Endothelial cell of umbilical vein (primary cell): ENCODE measurements at places on chromosomes 13 and 19.

DNA sequence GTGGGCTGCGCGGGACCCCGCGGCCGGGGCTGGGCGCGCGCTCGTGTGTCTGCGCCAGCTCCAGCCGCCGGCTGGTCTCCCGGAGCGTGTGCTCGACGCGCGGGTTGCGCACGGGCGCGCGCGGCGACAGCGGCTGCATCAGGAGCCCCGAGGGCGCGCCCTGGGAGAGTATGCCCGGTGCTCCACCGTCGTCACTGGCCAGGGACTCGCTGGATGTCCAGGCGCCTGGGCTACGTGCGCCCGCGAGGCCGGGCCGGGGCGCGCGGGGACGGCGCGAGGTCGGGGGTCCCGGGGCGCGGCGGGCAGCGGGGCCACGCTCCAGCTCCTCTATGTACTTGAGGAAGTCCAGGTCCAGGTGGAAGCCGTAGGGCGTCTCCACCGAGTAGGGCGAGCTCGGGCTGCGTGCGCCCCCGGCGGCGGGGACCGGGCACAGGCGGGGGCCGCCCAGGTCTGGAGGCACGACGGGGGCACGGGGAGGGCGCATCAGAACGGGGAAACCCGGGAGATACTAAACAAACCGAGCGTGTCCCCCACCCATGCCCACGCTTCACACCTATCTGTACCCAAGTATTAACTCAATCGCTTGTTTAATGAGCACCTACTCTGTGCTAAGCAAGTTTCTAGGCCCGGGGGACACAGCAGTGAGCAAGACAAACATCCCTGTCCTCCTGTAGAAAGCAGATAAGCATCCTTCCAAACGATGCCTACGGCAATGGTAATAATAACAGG is 7.6 kb downstream of the KANK3 start:
- no peak for DNase-seq

DNA sequence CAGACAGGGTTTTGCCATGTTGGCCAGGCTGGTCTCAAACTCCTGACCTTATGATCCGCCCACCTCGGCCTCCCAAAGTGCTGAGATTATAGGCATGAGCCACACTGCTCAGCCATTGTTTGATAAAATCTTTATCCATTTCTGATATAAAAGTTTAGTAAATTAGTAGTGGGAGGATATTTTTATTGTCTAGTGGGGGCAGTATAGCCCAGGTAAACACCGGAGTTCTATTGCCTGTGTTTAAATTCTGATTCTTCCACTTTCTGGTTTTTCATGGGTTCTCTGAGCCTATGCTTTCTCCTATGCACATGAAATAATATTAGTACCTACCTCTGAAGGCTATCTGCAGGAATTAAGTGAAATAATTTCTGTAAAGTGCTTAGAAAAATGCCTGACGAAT is 20.1 kb upstream of the ARHGEF18 start:
- no peak for DNase-seq

- peak; percentile 14 for DNase-seq
Measured at GRCh38 chr13:74443631-74444030, 309.4 kb upstream of the KLF12 start.

- no peak for DNase-seq
Measured at GRCh38 chr19:10361569-10362011, 18.8 kb downstream of the TYK2 start.

DNA sequence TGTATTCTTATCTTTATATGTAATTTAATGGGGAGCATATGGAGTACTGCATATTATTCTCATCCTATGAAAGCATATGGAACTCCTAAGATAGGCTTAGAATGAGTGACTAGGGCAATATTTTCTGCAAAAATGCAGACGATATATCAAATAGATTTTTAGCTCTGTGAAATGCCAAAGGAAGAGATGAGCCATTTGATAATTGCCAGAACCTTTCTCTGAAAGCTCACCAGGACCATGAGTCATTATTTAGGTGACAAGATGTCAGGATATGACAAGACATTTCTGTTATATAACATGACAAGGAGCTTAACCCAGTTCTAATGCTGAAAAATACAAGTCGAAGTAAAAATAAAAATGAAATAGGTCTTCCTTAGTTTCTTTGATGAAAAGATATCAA is 145.0 kb downstream of the SLITRK6 start:
- DNase-seq = no peak

- DNase-seq = peak; percentile 65
Measured at GRCh38 chr13:110562036-110562597, 595 bp upstream of the RAB20 start.

- DNase-seq = no peak
Measured at GRCh38 chr13:50392977-50393376, 377.7 kb downstream of the KCNRG start.

- no peak for DNase-seq
Measured at GRCh38 chr19:19525611-19526380, 2.9 kb upstream of the YJEFN3 start.

GRCh38 chr13:50244713-50245574 is 229.7 kb downstream of the KCNRG start:
- peak; percentile 90 for DNase-seq
